ENCODE measurements at places on chromosomes 16 and 17. TPM values are rescaled to one million over a fixed set of nuclear protein-coding genes. Genes with fewer than 3 reads are reported as not detected.

KRTAP17-1 gene
- not detected for polyA plus RNA-seq

TBC1D3I gene
- polyA plus RNA-seq = not detected

GRCh38 chr17:70365091-70365583, 195.8 kb downstream of the KCNJ2 start:
- no peak for DNase-seq

CX3CL1 gene
- polyA plus RNA-seq = 13.7 TPM

RAB26 gene
- polyA plus RNA-seq = 3.3 TPM

DNA sequence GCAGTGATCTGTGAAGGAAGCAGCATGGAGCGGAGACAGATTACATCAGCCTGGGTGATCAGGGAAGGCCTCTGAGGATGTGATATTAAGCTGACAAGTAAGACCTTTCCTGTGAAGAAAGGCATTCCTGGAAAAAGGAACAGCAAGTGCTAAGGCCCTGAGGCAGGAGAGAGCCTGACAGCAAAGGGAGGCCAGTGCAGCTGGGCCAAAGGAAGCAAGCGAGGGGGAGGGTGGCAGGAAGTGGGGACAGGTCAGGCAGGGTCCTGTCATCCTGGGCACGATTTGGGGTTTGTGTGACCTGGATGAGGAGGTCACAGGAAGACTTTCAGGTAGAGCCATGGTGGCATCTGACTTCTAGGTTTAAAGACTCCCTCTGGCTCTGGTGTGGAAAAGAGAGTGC, 12.3 kb downstream of the CPNE2 start:
- no peak for DNase-seq

DNA sequence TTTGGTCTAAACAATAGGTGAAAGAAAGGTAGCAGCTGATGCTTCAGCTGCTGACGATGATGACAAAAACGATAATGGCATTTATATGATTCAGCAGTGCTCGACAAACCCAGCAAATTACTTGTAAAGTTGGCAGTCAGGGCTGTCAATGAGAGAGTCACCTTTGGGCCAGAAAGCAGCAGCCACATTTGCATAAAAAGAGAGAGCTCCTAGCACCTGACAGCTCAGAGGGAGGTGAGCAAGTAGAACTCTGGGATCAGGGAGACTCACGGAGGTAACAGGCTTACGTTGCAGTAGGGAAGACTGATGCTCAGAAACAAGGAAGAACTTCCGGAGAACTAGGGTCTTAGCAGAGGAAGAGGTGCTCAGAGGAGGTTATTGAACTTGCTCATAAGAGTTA, 291.9 kb upstream of the ZFHX3 start:
- no peak for DNase-seq

DNA sequence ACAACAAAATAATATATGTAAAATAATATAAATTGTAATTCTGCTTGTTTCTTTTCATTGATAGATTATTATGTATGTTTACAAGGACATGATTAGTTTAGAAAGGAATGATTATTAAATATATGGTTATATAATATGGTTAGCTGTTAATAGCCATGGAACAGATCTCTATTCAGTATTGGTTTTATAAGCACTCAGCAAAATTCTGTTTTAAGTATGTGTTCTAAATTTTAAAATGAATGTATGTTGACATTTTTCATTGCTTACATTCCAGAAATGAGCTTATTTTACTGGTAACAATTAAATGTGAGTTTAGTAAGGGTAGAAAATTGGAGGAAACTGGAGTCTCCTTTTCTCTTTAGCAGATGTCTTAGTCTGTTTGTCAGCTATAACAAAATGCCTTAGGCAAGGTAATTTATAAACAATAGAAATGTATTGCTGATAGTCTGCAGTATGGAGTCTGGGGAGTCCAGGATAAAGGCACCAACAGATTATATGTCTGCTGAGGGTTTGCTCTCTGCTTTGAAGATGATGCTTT, 45.4 kb downstream of the NFAT5 start:
- no peak for DNase-seq

DNA sequence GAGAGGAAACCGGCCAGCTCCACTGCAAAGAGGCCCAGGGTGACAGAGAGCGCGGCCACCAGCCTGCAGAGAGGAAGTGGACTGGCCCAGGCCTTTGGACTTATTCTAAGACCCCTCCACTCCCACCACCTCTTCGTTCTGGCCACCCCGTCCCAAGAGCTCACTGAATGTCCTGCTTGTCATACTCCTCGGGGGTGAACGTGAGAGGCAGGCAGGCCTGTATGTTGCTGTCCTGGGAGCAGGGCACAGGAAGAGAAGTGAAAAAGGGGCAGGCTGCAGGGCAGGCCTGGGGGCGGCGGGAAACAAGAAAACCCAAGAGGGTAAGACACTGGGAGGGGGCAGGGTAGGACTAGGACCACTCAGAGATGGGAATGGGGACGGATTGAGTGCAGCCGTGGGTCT, 384 bp downstream of the TMEM107 start:
- no peak for DNase-seq

DNA sequence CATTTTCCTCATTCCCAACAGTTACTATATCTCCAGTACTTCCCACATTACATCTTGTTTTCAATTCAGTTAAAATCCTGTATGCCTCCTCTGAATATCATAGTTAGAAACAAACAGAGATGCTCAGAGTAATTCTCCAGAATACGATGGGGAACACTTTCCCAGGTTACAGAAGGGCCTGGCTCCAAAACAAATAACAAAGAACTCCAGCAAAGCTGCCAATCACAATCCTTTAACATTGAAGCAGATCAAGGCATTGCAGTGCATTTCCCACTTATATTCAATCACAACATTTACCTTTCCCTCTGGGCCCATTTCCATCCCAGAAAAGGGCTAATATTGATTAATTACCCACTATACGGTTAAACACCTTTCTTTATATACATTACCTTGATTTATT, 29.4 kb upstream of the PMFBP1 start:
- no peak for DNase-seq

DNA sequence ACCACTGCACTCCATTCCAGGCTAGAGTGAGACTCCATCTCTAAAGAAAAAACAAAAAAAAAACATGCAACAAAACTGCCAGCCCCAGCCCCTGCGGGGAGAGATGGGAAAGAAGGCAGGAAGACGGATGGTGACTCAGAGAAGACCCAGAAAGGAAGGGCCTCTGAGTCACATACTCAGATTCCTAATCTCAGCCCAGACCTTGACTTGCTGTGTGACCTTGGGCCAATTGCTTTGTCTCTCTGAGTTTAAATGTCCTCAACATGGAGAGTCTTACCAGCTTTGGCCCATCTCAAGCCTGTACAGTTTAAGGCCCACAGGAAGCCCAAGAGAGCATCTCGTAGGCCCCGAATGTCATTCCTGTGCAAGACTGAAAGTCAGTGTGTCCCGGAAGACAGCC, 86.5 kb upstream of the LHX1 start:
- no peak for DNase-seq

GRCh38 chr17:57889892-57890856, 40.3 kb upstream of the MRPS23 start:
- DNase-seq = peak; percentile 93

GRCh38 chr17:33371377-33371776, 78.3 kb upstream of the ASIC2 start:
- no peak for DNase-seq

LDHD gene
- polyA plus RNA-seq = 49.0 TPM

SMPD3 gene
- 0.07 TPM for polyA plus RNA-seq

CCL2 gene
- polyA plus RNA-seq = 26.9 TPM

DNA sequence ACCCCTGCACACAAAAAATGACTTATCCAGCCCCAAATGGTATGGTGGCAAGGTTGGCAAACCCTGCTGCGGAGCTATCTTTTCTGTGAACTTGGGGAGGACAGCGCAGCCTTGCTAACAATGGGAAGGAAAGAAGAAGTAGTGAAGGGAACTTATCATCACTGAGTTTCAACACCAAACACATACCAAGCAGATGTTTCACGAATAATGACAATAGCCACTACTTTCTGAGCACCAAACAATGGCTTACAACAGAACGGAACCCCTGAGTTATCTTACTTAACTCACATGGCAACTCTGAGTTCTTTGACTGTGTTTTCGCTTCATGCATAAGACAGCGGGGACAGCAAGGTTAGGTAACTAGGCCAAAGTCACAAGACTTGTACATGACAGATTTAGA, 148.9 kb downstream of the XYLT1 start:
- no peak for DNase-seq

CD300E gene
- polyA plus RNA-seq = 1.1 TPM

ABCC12 gene
- 0.08 TPM for polyA plus RNA-seq

- DNase-seq = no peak
These were observed 33.4 kb upstream of the PIK3R6 start for GRCh38 chr17:8900626-8901585.

DNA sequence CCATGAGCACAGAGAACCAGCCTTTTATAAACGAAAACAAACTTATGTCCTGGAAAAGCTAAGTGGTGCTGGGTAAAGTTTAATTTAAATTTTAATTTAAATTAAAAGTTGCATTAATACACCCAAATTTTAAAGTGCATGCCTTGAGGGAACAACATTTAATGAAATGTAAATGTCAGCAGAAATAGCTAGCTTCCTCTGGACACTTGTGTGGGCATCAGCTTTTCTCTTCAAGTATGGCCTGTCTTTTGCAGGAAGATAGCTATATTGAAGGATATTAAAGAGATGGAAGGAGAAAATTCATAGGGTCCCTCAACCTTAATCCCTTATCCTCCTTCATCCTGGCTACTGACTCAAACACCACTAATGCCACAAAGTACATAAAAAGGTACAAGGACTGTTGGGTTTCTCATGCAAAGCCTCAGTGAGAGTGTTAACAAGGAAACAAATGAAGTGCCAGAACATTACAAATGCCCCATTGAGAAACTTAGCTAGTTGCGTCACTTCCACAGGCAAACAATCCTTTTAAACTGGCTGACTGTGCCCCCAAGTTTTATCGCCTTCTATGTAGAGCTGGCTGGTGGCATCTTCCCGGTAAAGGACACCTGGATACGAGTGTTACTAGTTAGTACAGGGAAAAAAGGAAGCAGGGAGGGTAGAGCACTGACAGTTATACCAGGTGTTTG, 14.1 kb downstream of the PHF12 start:
- DNase-seq = no peak

EIF4A3 gene
- polyA plus RNA-seq = 17.8 TPM

GRCh38 chr16:17565605-17566004, 94.8 kb upstream of the XYLT1 start:
- DNase-seq = no peak

GAN gene
- polyA plus RNA-seq = 2.2 TPM

GRCh38 chr17:50260501-50260911, 13.8 kb upstream of the TMEM92 start:
- no peak for DNase-seq

DNA sequence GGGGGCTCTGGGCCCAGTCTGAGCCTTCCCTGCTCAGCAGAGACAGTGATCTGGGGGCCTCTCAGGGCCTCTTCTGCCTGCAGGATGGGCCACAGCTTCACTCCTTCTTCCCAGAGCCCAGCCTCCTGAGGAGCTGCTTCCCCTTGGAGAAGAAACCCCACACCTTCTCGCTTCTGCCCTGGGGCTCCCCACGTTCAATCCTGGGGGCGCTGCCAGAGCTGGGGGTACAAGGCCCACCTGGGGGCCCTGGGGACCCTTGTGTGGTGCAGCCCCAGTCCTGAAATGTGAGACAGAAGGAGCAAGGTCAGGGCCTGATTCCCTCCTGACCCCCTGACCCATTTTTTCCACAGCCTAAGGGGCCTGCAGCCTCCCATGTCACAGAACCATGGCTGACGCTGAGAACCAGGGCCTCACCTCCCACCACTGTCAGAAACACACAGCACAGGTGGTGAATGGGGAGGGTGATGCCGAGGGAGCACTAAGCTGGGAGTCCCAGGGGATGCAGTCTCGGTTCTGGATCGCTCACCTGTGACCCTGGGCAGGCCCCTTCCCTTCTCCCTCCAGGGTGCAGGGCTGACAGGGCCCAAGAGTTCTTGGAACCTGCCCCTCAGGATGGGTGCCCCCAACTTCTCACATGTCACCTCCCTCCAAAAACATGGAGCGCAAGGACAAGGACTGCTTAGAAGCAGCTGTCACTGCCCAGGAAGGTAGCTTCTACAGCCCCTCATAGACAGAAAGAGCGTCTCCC, 21.6 kb upstream of the MPO start:
- no peak for DNase-seq

GRCh38 chr16:62602790-62603189, 566.6 kb upstream of the CDH8 start:
- no peak for DNase-seq

GRCh38 chr17:30597776-30598288, 120.6 kb downstream of the GOSR1 start:
- DNase-seq = no peak

CCP110 gene
- polyA plus RNA-seq = 3.1 TPM

TAC4 gene
- polyA plus RNA-seq = not detected

NPIPA7 gene
- 3.5 TPM for polyA plus RNA-seq

GRCh38 chr17:58706351-58707140, 14.1 kb downstream of the RAD51C start:
- DNase-seq = no peak

CCL4L2 gene
- polyA plus RNA-seq = 0.18 TPM

DNA sequence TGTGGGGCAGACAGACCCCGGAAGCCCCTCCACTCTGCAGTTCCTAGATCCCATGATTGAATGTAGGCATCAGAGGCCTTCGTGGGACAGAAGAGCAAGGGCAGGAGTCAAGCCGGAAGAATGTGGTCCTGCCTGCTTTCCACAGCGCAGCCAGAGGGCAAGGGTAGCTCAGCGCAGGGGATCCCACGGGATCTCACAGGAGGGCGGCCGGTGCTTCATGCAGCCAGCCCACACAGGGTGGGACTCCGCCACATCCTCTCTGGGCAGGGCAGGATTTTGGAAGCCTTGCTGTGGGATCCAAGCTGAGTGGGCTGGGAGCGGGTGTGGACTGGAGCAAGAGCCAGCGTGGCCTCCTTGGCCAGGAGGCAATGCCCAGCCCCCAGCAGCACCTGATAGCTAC, 13.0 kb downstream of the KATNB1 start:
- no peak for DNase-seq

TPSG1 gene
- polyA plus RNA-seq = not detected

NPTX1 gene
- 0.01 TPM for polyA plus RNA-seq

IGFALS gene
- not detected for polyA plus RNA-seq

TK1 gene
- 1.9 TPM for polyA plus RNA-seq

PMP22 gene
- 92.2 TPM for polyA plus RNA-seq

DNA sequence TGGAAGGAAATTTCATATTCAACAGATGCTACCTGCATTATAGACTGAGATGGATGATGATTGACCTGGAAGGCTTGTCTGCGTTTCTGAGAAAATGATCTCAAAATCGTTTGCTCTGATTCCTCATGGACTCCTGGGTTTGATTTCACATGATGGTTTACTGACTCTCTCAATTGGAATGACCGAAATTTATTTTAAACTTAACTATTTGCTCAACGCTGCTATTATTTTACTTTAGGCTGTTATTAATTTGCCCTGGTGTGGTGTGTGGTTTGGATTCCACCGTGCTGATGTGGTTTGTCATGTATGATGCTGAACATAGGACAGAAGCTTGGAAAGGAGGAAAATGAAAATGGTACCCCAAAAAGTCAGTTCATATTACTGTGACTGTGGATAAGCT, 37.3 kb upstream of the ELAC2 start:
- DNase-seq = no peak

DNA sequence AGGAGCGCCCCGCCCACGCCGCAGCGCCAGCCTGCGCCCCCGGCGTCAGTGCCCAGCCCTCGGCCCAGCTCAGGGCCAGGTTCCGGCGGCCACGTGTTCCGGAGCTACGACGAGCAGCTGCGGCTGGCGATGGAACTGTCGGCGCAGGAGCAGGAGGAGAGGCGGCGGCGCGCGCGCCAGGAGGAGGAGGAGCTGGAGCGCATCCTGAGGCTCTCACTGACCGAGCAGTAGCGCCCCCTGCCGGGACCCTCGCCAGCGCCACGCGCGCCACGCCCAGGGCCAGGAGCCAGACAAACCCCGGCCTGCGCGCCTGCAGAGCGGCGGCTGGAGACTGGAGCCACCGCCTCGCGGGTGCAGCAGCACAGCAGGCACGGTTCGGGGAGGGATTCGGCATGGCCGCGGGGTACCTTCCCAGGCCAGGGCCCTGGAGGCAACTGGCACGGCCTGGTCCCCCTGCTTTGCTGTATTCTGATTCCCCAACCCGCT, 9.3 kb downstream of the CORO6 start:
- DNase-seq = peak; percentile 98
